ENCODE measurements at places on chromosomes 5 and 9.

- H3K4me1 ChIP-seq: peaks cover 2% of the 10 kb centered on the region
- no peak for DNase-seq
- H3K27ac ChIP-seq: no peak overlapping the region
- no peaks in the 10 kb centered on the region for H3K36me3 ChIP-seq
- H3K27me3 ChIP-seq: no peaks in the 10 kb centered on the region
- H3K4me3 ChIP-seq: no peak overlapping the region
These were observed 148.9 kb downstream of the DOCK2 start for GRCh38 chr5:169785771-169786618.

GRCh38 chr9:121281614-121282276 is 13.8 kb downstream of the GSN start:
- no peaks in the 10 kb centered on the region for H3K36me3 ChIP-seq
- H3K27ac ChIP-seq: no peak overlapping the region
- H3K4me3 ChIP-seq: no peak overlapping the region
- no peaks in the 10 kb centered on the region for H3K27me3 ChIP-seq
- DNase-seq: no peak
- H3K4me1 ChIP-seq: peaks cover 22% of the 10 kb centered on the region

DNA sequence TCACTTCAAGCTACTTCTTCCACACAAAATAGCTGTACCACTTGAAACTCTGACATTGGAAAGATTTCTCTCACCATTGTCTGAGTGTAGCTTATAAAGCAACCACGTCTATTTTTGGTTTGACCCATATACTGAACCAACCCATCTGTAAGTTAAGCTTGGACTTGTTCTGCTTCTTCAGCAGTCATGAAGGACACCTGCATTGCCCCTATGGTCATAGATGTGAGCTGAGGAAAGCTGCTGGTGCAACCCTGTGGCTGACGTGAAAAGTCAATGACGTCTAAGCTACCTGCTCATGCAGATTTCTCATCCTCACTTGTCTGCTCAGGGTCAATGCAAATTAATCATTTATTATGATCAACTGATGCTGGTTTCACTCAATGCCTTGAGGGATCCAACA is 417.4 kb downstream of the CETN3 start:
- peaks cover 4% of the 10 kb centered on the region for H3K4me1 ChIP-seq
- no peak overlapping the region for H3K4me3 ChIP-seq
- no peaks in the 10 kb centered on the region for H3K36me3 ChIP-seq
- H3K27ac ChIP-seq: no peak overlapping the region

DNA sequence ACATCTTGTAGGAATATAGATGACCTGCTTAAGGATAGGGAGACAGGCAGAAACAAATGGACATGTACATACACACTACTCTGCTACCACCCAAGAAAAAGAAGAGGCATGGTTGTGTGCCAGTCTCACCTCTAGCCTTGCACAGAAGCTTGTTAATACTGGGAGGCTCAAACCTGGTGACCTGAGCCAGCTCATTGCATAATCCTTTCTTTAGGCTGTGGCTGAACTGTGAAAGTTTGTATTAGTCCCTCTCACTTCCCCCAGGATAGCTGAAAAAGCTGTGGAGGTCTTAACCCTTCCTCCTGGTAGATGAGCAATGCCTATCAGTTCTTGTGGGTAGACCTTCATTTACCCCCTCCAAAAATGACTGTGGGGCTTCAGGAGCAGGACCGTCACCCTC is 28.7 kb downstream of the TPD52L3 start:
- no peak overlapping the region for H3K4me3 ChIP-seq
- no peak for DNase-seq
- no peaks in the 10 kb centered on the region for H3K36me3 ChIP-seq
- no peak overlapping the region for H3K27ac ChIP-seq

DNA sequence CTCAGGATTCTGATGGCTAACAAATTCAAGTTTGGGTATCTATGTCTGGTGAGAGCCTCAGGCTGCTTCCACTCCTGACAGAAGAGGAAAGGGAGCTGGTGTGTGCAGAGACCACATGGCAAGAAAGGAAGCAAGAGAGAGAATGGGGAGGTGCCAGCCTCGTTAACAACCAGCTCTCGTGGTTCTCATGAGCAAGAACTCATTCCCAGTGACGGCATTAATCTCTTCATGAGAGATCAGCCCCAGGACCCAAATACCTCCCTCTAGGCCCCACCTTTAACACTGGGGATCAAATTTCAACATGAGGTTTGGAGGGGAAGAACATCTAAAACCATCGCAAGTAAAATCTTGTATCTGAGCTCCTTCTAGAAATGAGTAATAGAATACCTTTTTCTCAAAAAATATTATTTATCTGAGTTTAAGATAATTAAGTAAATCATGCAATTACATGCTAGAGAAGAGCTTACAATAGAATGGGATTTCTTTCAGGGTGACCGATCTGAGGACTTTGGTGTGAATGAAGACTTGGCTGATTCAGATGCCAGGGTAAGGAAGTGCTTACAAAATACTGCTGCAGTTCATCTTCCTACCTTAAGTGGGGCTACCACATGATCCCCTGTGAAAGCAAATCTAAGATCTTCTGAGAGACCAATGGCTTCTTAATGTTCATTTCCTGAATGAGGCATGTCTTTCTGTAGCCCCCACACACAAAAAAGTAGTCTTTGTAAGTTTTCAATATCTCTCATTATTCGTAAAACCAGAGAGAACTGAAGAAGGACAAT is 11.5 kb downstream of the ANXA1 start:
- no peak overlapping the region for H3K27ac ChIP-seq
- no peak overlapping the region for H3K4me3 ChIP-seq
- H3K27me3 ChIP-seq: no peaks in the 10 kb centered on the region
- no peaks in the 10 kb centered on the region for H3K36me3 ChIP-seq
- DNase-seq: no peak

DNA sequence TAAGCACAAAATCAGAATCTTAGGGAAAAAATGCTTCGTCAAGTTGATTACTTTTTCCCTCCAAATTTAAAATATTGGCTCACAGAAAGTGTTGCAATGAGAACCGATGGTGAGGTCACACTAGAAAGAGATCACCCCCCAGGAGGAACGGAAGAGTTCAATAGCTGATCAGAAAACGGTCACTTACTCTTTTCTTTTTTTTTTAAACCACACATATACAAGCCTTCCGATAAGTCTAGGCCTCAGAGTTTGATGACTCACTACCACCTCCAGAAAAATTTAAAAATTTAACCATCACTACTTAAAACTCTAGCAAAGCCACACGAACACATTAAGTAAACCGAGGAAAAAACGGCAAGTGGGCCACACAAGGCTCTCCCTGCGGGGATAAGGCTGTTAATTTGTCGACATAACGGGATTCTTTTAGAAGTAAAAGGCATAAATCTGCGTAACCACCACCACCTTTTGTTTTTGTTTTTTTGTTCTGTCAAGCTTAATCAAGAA is 1.2 kb downstream of the SURF4 start:
- H3K36me3 ChIP-seq: peaks cover 45% of the 10 kb centered on the region
- H3K4me1 ChIP-seq: peaks cover 2% of the 10 kb centered on the region
- peak overlapping the region; percentile 90 for H3K4me3 ChIP-seq
- no peak for DNase-seq
